Cerebellar cortex (tissue), 1 donor: ENCODE measurements at places on chromosomes 6 and 20.

GRCh38 chr20:36744243-36744642, 1.6 kb downstream of the NDRG3 start:
- DNase-seq, result no peak

DNA sequence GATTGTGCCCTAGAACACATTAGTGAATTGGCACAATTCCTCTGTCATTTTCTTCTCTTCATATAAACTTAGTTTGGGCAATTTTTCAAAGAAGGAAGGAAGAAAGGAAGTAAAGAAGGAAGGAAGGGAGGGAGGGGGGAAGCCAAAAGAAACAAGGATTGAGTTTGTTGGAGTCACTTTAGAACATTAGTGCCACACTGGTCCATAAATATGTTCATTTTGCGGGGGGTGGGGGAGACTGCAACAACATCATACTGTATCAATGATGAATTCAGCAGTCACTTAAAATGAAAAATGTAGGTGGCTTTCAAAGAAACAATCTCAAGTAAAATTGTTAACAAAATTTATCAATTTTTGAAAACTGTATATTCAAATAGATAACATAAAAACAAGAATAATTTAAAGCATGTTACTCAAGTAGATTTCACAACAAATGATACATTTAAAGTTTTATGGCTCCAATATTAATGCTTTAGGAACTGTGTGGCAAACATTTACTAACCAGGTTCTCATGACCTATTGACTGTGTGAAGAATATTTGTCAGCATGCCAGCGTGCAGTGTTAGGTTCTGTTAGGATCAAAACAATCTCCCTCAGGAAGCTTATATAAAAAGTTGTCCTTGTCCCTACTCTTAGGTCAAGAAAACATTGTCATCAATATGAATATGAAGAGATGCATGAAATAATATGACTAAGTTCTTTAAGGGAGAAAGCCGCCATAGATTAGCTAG, 208.1 kb upstream of the AGPAT4 start:
- no peak for DNase-seq

DNA sequence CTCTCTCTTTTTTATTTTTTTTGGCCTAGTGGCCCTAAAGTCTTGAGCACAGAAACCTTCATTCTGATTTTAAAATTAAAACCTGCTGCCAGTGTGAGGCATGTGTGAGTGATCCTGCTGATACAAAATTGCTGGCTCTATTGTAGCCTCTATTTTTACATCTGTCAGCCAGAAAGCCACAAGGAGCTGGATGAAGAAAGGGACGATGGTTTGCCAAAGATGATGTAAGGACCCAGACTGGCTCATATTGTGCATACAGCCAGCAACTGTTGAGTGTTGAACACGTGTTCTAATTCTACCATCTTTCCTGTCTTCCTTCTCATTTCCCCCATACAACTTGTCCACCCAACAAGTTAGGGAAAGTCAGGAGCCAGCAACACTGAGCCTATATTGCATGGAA, 40.8 kb upstream of the ATXN1 start:
- peak; percentile 29 for DNase-seq

- DNase-seq, result no peak
Measured at GRCh38 chr6:38078671-38079070, 259.1 kb downstream of the ZFAND3 start.

- DNase-seq, result no peak
Measured at GRCh38 chr6:139490482-139490881, 116.0 kb upstream of the CITED2 start.

GRCh38 chr20:33560026-33560425, 70.1 kb downstream of the CBFA2T2 start:
- DNase-seq, result no peak

GRCh38 chr20:45897692-45898091, 6.6 kb downstream of the CTSA start:
- no peak for DNase-seq

DNA sequence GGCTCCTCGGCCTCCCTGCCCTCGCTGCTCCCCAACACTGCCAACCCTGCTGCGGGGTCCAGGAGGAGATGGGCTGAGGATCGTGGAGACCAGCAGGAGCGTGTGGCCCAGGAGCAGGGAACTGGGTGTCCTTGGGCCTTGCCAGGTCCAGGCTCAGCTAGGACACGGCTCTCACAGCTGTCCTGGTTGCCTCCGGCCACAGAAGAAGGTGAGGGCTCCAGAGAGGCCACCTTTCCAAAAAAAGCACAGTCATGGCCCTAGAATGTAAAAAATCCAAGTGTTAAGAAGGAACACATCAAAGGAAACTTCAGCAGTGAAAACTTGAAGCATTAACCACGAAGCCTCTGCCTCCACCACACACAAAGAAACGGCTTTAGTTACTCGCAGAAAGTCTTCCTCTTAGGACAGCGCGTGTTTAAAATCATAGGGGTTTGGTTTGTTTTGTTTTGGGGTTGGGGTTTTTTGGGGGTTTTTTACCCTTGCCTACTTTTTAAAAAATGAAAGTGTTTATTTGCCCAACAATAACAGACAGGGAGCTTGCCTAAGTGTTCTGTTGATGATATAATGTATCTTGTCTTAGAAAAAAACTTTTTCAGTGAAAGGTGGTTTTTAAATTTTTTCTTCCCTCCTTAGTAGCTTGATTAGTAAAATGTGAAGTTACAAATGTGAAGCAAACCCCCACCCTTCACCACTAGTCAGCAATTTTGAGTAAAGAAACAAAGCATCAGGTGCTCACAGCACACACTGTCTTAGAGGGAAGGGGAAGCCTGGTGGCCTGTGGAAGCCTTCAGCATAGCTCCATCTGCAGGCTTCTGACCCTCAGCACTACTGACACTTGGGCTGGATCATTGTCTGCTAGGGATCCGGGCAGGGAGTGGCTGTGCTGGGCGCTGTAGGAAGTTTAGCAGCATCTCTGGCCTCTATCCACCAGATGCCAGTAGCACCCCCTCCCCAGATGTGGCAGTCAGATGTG, 60.0 kb downstream of the PTPN1 start:
- peak; percentile 47 for DNase-seq

- no peak for DNase-seq
Measured at GRCh38 chr20:41178904-41179432, 41.6 kb downstream of the PLCG1 start.

DNA sequence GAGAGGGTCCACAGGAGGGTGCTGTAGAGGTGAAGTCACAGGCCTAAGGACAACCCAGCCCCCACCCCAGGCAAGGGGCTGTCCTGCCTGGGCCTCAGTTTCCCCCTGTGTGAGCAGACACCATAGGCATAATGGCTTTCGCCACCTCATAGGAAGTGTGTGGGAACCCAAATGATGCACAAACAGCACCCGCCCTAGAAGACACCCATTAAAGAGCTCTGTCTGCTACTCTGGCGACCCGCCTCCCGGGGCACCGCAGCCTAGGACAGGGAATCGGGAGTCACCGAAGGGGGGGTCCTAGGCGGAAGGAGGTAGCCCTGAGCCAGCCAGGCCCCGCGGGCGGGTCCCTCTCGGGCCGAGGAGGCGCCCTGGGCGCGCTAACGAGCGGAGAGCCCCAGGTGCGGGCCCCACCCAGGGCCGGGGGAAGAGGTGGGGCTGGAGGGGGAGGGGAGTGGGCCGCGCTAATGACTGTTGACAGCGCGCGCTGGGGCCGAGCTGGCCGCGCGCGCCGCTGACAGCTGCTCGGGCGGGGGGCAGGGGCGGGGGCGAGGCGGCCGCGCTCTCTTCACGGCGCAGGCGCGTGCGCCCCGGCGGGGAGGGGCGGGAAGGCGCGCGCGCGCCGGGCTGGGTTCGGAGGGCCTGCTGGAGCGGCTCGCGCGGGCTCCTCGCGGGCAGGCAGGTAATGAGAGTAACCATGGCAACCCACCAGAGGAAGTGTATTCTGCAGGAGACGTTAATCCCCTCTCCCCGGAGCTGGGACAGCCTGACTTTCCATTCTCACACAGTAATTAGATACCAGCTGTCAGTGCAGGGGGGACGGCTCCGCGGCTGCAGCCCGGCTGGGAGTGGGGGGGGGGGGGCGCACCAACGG, 48.9 kb downstream of the NOL4L start:
- peak; percentile 82 for DNase-seq

DNA sequence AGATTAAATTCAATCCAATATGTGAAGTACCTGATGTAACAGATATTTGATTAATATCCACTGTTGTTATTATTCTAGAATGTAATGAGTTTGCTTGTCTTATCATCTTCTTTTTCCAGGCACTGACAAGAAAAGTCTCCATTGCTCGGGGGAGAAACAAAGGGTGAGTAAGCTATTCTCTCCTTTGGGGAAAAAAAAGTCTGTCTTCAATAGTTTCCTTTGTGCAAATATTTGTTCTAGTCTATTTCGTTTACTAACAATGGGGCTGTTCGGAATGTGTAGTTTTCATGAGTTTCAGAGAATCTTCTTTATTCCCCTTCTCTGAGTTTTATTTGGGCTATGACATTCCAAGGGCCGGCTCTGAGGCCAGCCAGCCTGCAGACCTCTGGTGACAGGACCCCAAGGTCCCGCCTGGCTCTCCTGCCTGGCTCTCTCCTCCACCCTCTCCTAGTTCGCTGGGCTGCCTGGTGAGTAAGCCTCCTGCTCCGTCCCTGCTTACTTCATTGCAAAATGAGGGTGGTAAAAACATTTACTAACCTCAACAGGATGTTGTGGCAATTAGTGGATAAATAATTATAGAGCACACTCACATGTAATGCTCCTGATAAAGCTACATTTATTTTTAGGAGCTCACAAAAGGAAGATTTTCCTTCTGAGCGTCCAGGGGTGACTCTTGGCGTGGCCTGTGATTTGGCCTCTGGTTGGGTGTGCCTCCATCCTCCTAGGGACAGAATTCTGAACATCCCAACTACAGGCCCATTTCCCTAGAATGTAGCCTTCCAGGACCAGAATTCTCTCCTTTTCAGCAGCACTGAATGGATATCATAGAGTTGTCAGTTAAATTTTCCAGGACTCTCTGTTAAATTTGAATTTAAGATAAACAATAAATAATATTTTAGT, 43.1 kb upstream of the SNX9 start:
- DNase-seq, result no peak

DNA sequence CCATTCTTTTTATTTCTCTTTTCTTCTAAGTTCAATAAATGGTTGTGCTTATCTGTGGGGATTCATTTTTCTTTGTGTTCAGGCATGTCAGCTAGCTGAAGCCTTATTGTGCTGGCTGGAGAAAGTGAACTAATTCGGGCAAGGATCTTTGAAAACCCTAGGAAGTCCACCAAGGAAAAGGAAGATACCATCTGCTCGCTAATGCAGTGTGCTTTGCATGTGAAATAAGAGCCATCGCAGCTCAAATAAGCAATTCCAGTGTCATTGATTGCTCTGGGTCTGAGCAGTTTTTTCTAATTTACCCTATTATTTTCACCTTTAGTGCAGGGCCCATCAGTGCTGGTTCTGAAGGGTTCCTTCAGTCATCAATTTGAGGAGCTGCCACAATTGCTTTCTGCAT, 309.4 kb upstream of the SOX4 start:
- DNase-seq, result peak; percentile 29

GRCh38 chr20:1945660-1946059, 48.2 kb downstream of the PDYN start:
- no peak for DNase-seq

DNA sequence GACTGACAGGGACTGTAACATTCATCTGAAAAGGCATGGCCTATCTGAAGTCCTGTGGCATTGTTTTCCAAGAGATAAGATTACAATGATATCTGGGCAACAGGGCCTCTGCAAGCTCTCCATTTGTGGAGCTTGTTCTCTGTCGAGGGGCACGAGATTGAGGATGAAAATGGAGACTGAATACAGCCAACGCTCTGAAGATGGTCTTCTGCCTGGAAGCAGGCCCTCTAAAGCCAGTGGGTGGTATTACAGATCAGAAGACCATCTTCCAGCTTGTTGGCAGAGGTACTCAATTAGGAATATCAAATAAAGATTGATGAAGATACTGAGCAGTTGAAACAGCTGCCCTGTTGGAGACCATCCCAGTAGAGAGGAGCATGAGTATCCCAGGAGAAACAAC, 288.2 kb downstream of the CENPW start:
- no peak for DNase-seq

DNA sequence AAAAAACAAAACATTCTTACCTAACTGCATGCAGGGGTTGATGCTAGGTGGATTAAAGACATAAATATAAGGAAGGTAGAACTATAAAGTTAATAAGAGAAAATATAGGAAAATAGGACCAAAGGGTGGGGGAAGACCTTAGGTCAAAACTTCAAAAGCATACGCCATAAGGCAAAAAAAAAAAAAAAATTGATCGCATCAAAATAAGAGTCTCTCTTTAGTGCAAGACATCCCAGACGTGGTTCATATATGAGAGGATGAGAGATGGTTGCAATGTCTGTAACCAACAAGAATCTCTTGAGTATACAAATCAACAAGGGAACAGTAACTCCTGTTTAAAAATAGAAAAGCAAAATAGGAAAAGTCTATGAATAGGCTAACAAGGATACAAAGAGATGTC, 8.5 kb downstream of the BAG2 start:
- no peak for DNase-seq

DNA sequence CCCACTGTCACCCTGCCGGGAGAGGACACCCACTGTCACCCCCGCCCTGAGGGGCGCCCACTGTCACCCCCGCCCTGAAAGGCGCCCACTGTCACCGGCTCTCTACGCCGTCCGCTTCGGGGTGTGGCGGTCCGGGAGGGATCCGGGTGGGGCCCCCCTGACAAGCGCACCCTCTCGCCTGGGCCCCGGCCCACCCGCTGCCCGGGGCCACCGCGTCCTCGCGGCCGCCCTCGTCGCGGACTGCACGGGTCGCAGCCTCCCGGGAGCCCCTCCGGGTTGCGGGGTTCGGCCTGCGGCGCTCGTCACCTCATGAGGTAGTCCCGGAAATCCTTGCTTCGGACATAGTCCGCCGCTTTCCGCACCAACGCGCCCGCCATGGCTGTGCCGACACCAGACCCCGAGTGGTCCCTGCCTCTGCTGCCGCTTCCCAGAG, 224 bp downstream of the MPC1 start:
- no peak for DNase-seq

- DNase-seq, result no peak
Measured at GRCh38 chr6:22954749-22955385, 385.5 kb downstream of the HDGFL1 start.

DNA sequence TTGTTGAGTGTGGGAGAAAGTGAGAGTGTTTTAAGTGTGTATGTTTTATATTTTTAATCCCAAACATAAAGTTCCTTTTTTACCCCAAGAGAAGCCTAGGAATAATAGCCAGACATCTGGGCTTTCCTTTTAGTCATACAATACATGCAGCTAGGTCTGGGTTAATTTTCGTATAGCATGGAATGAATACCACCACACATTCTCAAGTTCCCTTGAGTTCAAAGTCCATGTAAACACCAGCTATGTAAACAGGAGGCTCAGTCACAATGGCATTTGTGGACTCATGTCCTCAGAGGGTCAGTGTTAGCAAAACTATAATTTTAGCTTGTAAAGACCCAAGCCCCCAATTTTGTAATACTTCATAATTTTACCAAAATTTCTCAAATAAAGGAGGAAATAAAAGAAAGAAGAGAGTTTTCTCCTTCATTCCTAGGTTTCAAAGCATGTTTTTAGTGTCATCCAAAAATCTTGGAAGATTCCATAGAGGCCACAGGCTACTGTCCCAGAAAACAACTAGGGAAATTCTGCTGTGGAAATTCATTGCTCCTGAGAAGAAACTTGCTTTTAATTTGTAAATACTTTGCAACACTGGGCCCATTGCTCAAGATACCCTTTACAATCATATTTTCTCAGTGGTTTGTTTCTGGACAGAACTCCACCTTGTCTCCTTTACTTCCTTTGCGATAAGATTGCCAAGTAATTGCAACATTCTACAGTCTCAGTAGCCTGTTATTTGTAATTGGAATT, 671.2 kb downstream of the COL12A1 start:
- no peak for DNase-seq

GRCh38 chr20:32062776-32063170, 10.7 kb downstream of the HCK start:
- no peak for DNase-seq
